ENCODE measurements at places on chromosomes 5 and 9. TPM values are rescaled to one million over a fixed set of nuclear protein-coding genes. Genes with fewer than 3 reads are reported as not detected.

- peaks cover 5% of the 10 kb centered on the region for H3K4me1 ChIP-seq
- no peak overlapping the region for H3K4me3 ChIP-seq
- no peak for DNase-seq
- no peaks in the 10 kb centered on the region for H3K27me3 ChIP-seq
- no peak overlapping the region for H3K27ac ChIP-seq
Measured at GRCh38 chr5:42984307-42984706, 55.8 kb downstream of the ANXA2R start.

DNA sequence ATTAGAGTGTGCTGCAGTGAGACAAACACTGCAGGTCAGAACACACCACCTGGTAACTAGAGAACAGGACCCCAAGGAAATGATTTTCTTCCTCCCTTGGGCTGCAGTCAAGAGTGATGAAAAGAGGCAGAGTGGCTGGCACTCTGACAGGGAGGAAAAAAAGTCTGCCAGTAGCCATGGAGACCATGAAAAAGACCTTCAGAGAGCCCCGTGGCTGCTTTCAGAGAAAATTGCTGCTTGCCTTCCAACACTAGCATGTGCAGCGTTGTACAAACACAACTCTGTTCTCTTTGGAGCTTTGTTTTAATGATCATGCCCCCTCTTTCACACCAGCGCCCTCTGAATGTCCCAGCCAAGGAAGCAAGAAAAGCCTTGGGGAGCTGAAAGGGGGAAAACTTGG lies 68.8 kb downstream of the ANKRD55 start:
- H3K4me1 ChIP-seq, result peaks cover 21% of the 10 kb centered on the region
- peak overlapping the region; percentile 3 for H3K27ac ChIP-seq
- no peak overlapping the region for H3K4me3 ChIP-seq
- no peaks in the 10 kb centered on the region for H3K36me3 ChIP-seq
- DNase-seq, result no peak
- no peaks in the 10 kb centered on the region for H3K27me3 ChIP-seq

DNA sequence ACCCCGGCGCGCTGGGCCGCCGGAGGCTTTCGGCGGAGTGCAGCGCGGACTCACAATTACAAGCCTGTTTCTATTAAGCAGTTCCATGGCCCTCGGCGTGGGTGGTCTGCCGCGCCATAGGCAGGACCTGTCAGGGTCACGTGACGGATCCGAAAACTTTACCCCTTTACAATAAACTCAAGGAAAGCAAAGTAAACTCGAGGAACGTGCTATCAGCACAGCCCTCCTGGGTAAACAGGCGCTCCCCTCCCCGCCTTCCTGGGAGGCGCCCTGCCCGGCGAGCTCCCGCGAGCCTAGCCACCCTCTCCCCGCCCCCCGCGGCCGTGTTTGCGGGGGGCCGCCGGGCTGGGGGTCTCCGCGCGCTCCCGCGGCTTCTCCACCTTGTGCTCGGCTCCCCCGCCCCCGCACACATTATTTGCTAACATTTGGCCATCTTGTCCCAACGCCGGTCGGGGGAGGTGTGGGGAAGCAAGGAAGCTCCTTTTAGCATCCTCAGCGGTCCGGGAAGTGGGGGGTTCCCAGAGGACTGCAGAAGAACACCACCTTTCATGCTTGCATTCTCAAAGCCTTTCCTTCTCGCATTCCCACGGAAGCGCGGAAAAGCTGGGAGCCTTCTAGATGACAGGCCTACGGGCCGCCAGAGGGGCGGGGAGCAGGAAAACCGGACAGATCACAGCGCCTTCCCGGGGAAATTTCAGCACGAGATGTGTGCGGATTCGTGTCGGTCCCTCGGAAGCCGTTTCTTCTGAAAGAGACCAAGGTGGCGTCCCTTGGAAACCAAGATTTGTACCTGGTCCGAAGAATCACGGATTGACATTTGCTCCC lies at the start of gene PTCH1:
Gene PTCH1, minus strand, starts transcription at position 238 of the 825 bp plus-strand sequence.
- H3K27me3 ChIP-seq, result peaks cover 28% of the 10 kb centered on the region
- peak within 1 kb of the TSS; percentile 58 for H3K4me3 ChIP-seq
- H3K36me3 ChIP-seq, result no peaks in the 10 kb centered on the region

DNA sequence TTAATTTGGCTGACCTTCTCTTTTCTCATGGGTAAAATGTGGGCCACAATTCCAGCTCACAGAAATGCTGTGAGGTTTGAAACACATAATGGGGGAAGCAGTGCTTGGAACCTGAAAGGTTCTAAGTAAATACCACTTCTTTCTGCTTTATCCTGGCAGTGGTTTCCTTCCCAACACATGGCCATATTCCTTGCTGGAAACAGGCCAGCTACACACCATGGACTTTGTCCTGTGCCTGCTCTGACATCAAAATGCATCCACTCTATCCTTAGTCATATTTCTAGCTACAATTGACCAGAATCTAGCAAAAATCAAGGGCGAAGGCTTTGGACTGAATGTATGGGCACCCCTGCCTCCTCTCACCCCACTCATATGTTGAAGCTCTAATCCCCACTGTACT lies 93.1 kb upstream of the TRPC7 start:
- H3K27me3 ChIP-seq, result no peaks in the 10 kb centered on the region
- no peaks in the 10 kb centered on the region for H3K36me3 ChIP-seq
- H3K4me1 ChIP-seq, result no peaks in the 10 kb centered on the region
- no peak overlapping the region for H3K27ac ChIP-seq
- H3K4me3 ChIP-seq, result no peak overlapping the region

Gene TLX3
- not detected for polyA plus RNA-seq

Gene SLC6A7
- not detected for polyA plus RNA-seq

Gene SLC31A1
- 17.9 TPM for polyA plus RNA-seq

Gene ANKRD34B
- polyA plus RNA-seq, result not detected

Gene PTGES
- polyA plus RNA-seq, result 6.3 TPM

- DNase-seq, result no peak
- no peaks in the 10 kb centered on the region for H3K27me3 ChIP-seq
- no peaks in the 10 kb centered on the region for H3K36me3 ChIP-seq
Measured at GRCh38 chr5:121296356-121296755, 555.3 kb upstream of the FTMT start.

DNA sequence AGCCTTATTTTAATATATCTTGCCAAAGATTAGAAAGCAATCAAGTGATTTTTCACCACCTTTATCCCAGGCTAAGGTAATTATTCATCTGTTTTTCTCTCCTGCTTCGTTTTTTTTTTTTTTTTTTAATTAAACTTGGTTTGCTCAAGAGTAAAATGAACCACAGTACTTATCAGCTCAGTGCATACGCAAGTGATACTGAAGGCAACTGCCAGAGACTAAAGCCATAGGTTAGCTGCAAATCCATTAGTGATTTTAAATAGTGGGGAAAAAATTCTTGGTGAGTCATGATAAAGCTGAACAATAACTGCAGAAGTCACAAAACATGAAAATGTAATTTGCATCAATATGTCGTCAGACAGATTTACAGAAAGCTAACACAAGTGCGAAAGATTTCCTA lies 829.1 kb downstream of the PTPRD start:
- H3K4me1 ChIP-seq, result no peaks in the 10 kb centered on the region
- H3K27me3 ChIP-seq, result no peaks in the 10 kb centered on the region
- H3K4me3 ChIP-seq, result no peak overlapping the region

GRCh38 chr5:127404190-127404589 lies 113.2 kb upstream of the PRRC1 start:
- H3K4me3 ChIP-seq, result no peak overlapping the region
- peaks cover 5% of the 10 kb centered on the region for H3K27me3 ChIP-seq
- H3K4me1 ChIP-seq, result no peaks in the 10 kb centered on the region
- no peak overlapping the region for H3K27ac ChIP-seq
- H3K36me3 ChIP-seq, result no peaks in the 10 kb centered on the region

Gene SMC2
- polyA plus RNA-seq, result 4.9 TPM

DNA sequence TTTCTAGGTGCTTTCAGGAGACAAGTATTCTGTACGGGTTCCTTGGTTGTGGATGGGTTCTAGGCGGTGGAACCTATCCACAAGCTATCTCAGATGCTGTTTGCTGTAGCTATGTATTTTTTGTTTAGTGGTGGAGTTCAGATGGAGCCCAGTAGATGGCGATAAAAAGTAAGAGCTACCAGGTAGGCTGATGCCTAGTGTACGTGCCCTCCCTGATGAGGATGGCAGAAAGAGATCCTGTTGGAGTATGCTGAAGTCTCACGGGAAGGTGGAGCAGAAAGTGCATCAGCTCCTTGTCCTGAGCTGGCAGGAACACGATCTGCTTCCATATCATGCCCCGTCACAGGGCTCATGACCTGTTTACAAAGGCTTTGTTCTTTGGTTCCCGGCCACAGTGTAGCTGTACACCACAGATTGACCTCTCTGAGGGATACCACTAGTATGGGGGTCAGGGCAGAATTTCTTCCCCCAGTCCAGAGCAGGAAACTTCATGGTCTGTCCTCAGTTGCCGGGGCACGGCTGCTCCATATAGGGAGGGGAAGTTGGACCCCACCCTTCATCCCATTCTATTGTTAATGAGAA lies 12.6 kb upstream of the UGT3A2 start:
- H3K4me3 ChIP-seq, result no peak overlapping the region
- peaks cover 5% of the 10 kb centered on the region for H3K27me3 ChIP-seq
- no peaks in the 10 kb centered on the region for H3K36me3 ChIP-seq
- no peak overlapping the region for H3K27ac ChIP-seq
- H3K4me1 ChIP-seq, result no peaks in the 10 kb centered on the region

GRCh38 chr5:139861021-139861888 lies 65.6 kb downstream of the PSD2 start:
- no peak overlapping the region for H3K4me3 ChIP-seq
- peaks cover 73% of the 10 kb centered on the region for H3K27me3 ChIP-seq
- H3K27ac ChIP-seq, result no peak overlapping the region
- H3K4me1 ChIP-seq, result no peaks in the 10 kb centered on the region

Gene MARCOL
- polyA plus RNA-seq, result not detected

DNA sequence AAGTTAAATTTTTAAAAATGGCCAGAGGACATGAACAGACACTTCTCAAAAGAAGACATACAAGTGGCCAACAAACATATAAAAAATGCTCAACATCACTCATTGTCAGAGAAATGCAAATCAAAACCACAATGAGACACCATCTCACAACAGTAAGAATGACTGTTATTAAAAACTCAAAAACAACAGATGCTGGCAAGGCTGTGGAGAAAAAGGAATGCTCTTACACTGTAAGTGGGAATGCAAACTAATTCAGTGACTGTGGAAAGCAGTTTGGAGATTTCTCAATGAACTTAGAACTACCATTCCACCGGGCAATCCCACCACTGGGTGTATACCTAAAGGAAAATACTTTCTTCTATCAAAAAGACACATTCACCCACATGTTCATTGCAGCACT lies 168.5 kb upstream of the PIK3R1 start:
- no peak overlapping the region for H3K4me3 ChIP-seq
- H3K4me1 ChIP-seq, result no peaks in the 10 kb centered on the region
- no peaks in the 10 kb centered on the region for H3K36me3 ChIP-seq

- no peaks in the 10 kb centered on the region for H3K27me3 ChIP-seq
- no peak overlapping the region for H3K4me3 ChIP-seq
- H3K4me1 ChIP-seq, result no peaks in the 10 kb centered on the region
- no peaks in the 10 kb centered on the region for H3K36me3 ChIP-seq
Measured at GRCh38 chr5:32339198-32339597, 26.5 kb upstream of the MTMR12 start.

GRCh38 chr9:96067600-96067999 lies 192.1 kb downstream of the ERCC6L2 start:
- no peak overlapping the region for H3K27ac ChIP-seq
- no peaks in the 10 kb centered on the region for H3K36me3 ChIP-seq
- peaks cover 17% of the 10 kb centered on the region for H3K27me3 ChIP-seq
- no peak overlapping the region for H3K4me3 ChIP-seq

- no peak overlapping the region for H3K4me3 ChIP-seq
- H3K4me1 ChIP-seq, result no peaks in the 10 kb centered on the region
- H3K27me3 ChIP-seq, result peaks cover 8% of the 10 kb centered on the region
- H3K36me3 ChIP-seq, result no peaks in the 10 kb centered on the region
- H3K27ac ChIP-seq, result no peak overlapping the region
Measured at GRCh38 chr5:71986101-71986500, 121.2 kb upstream of the MAP1B start.

Gene GPRIN1
- 4.7 TPM for polyA plus RNA-seq

DNA sequence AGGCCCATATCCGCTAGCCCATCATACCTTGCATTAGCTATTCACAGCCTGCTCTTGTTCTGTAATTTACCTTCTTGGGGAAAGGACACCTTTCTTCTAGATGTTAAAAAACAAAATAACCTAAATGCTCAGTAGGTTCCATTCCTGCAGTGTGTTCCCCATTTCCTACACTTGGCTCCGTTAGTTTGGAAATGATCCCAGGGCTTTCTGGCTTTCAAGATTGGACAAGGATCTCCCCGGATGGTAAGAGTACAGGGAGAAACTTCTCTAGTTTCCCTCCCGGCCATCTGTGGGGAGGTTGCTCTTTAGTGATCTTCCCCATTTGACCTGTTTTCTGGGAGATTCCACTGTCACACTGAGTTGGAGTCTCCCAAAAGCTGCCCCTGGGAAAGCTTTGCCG lies 27.3 kb upstream of the STC2 start:
- no peak overlapping the region for H3K4me3 ChIP-seq
- H3K36me3 ChIP-seq, result no peaks in the 10 kb centered on the region
- peaks cover 14% of the 10 kb centered on the region for H3K4me1 ChIP-seq

GRCh38 chr5:134521841-134522240 lies 3.6 kb upstream of the JADE2 start:
- no peak overlapping the region for H3K4me3 ChIP-seq
- H3K27me3 ChIP-seq, result peaks cover 7% of the 10 kb centered on the region
- no peaks in the 10 kb centered on the region for H3K36me3 ChIP-seq

Gene IFT74
- 4.5 TPM for polyA plus RNA-seq

DNA sequence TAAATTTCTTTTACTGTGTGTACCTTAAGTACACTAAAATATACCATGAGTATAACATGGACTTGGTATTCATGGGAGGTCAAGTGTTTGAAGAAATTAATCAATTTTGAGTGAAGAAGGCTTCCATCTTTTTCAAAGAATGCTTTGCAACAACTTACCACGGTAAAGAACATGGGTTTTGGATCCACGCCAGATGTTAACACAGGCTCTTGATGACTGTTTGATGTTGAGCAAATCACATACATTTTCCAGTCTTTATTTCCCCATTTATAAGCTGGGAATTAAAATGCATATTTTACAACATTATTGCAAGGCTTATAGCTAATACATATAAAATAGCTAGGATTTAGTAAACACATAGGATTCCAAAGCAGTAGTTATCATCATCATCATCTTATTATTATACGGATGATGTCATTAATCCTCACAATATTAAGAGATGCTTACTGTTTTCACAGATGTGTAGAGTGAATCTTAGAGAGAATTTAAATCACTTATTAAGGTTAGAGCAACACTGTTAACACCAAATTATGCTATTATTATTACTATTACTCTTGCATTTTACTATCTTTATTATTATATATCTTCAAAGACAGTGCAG lies 362.0 kb downstream of the PRELID2 start:
- no peak overlapping the region for H3K4me3 ChIP-seq
- H3K36me3 ChIP-seq, result no peaks in the 10 kb centered on the region
- no peaks in the 10 kb centered on the region for H3K27me3 ChIP-seq
- H3K4me1 ChIP-seq, result peaks cover 9% of the 10 kb centered on the region
- DNase-seq, result peak; percentile 42
- no peak overlapping the region for H3K27ac ChIP-seq

GRCh38 chr5:180436275-180436674 lies 57.9 kb upstream of the CNOT6 start:
- H3K4me3 ChIP-seq, result no peak overlapping the region
- no peaks in the 10 kb centered on the region for H3K4me1 ChIP-seq
- no peaks in the 10 kb centered on the region for H3K27me3 ChIP-seq
- no peak overlapping the region for H3K27ac ChIP-seq
- H3K36me3 ChIP-seq, result no peaks in the 10 kb centered on the region

- H3K27me3 ChIP-seq, result peaks cover 34% of the 10 kb centered on the region
Measured at GRCh38 chr9:99896119-99896518, 10.3 kb upstream of the STX17 start.

GRCh38 chr5:140037012-140037411 lies 6.1 kb downstream of the NRG2 start:
- no peak overlapping the region for H3K4me3 ChIP-seq
- no peaks in the 10 kb centered on the region for H3K4me1 ChIP-seq
- H3K36me3 ChIP-seq, result no peaks in the 10 kb centered on the region
- DNase-seq, result no peak
- peaks cover 32% of the 10 kb centered on the region for H3K27me3 ChIP-seq

Gene KCNV2
- polyA plus RNA-seq, result not detected

GRCh38 chr5:124908581-124909451 lies 162.4 kb upstream of the ZNF608 start:
- peaks cover 12% of the 10 kb centered on the region for H3K4me1 ChIP-seq
- DNase-seq, result peak; percentile 18
- H3K36me3 ChIP-seq, result no peaks in the 10 kb centered on the region
- no peaks in the 10 kb centered on the region for H3K27me3 ChIP-seq

Measured in IMR-90 (cell line).